ENCODE measurements at places on chromosomes 4 and X. TPM values are rescaled to one million over a fixed set of nuclear protein-coding genes. Genes with fewer than 3 reads are reported as not detected.

The CFAP99 gene
- not detected for total RNA-seq

The SLC6A8 gene
- total RNA-seq, result 17.3 TPM

DNA sequence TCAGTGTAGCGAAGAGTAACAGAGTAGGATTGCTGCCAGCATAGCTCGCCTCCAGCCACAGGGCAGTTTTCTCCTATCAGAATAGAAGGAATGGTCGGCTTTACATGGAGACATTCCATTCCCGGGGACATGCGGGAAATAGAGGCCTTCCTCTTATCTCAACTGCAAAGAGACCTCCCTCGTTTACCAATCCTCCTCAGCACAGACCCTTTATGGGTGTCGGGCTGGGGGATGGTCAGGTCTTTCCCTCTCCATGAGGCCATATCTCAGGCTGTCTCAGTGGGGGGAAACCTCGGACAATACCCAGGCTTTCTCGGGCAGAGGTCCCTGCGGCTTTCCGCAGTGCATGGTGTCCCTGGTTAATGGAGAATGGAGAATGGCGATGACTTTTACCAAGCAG, 285.0 kb downstream of the ASMT start:
- DNase-seq, result no peak

GRCh38 chr4:145293658-145294057, 113.3 kb upstream of the OTUD4 start:
- DNase-seq, result no peak

DNA sequence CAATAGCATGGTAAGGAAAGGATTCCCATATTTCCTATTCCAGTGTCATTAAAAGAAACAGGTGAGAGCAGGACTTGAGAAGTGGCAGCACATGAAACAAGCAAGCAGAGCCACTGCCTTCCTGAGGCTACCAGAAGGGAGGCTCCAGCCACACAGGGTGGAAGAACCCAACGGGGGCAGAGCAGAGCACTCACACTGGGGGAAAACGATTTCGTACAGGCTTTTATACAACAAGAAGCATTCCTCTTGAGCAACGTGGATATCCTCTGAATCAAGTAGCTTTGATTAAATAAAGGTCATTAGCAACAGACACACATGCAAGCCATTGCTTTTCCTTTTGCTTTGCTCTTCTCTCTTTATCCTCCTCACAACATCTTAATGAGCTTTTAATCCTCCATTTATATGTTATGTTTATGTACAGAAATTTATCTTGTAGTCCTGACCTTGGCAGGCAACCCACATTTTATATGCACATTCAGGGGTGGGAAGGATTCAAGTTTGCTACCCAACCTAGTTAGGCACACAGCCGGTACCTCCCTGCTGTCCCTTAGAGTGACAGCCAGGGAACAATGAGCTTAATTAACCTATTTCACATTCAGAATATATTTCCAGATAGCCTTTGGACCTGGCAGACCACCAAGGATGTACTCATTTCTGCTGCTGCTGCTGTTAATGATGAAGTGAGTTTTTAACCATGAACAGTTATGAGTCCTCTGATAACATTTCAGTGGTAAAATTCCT, 202.1 kb downstream of the ARHGAP24 start:
- DNase-seq, result no peak

GRCh38 chr4:142435599-142436235, 410.4 kb downstream of the INPP4B start:
- no peak for DNase-seq

DNA sequence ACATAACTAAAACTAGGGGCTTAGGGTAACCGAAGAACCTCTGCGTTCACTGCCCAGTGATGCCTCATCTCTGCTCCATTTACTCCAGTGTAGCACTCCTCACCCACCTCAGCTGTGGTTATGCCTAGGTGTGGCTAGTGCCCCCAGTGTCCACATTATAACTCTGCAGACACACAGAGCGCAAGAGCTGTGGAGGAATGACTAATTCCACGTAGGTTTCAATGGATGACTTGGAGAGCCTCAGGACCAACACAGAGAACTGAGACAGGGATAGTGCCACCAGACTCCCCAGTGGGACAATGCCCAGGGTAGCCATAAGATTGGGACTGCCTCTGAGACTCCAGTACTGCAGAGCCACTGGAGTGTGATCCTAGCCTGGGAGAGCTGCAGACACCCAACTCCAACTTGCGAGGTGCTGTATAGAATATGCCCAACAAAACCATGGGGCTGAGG, 542.4 kb upstream of the DIPK2B start:
- DNase-seq, result no peak

DNA sequence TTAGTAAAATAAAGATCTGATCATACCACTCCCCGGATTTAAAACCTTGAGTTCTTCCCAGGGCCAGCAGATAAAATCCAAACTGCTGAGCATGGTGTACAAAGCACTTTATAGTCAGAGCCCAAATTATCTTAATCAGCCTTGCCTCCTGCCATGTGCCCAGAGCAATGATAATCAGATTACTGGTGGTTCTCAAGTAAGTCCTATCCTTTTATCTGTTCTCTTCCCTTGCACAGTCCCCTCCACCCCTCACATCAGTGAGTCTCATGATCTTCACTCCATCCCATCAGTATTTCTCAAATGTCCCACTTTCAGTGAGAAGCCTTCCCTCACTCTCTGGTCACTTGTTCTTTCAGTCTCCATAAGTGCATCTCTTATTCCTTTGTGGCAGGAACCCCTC, 22.7 kb downstream of the INTS6L start:
- DNase-seq, result no peak

GRCh38 chr4:63505714-63506460, 903.4 kb downstream of the TECRL start:
- no peak for DNase-seq

DNA sequence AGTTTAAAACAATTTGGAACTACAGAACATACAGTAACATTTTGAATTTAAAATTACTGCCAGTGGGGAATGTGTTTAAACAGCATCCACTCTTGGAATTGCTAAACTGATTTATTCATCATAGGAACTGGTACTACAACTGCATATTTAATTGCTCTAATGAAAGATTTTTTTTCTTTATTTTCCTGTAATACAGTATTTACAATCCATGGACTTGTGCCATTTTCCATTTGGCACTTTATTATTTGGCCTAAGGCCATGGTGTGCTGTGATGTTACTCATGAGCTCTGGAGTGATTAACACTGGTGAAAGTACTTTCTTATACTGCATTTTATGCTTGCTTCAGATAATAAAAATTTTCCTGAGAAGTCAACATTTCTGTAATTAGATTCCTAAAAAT, 69.7 kb upstream of the NUDT6 start:
- DNase-seq, result no peak

Data from glomerular endothelial cell (primary cell).